HCT116 (cell line): ENCODE measurements at places on chromosomes 16 and 17.

DNA sequence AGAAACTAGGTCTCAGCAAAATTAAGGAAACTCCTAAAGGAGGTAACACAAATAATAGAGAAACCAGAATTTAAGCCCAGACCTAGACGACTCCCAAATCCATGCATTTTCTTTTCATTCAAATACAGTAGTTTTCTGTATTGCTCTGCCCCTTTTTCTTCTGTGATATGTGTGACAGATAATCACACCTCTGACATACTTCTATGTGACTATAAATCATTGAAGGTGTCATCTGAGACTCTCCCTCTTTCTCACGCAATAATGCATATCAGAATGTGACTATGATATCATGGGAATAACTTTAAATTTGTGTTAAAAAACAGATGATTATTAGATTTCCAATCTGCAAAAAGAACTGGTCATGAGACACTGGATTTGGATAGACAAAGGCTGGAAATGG, 143.0 kb upstream of the ELAC2 start:
- no peak for DNase-seq

DNA sequence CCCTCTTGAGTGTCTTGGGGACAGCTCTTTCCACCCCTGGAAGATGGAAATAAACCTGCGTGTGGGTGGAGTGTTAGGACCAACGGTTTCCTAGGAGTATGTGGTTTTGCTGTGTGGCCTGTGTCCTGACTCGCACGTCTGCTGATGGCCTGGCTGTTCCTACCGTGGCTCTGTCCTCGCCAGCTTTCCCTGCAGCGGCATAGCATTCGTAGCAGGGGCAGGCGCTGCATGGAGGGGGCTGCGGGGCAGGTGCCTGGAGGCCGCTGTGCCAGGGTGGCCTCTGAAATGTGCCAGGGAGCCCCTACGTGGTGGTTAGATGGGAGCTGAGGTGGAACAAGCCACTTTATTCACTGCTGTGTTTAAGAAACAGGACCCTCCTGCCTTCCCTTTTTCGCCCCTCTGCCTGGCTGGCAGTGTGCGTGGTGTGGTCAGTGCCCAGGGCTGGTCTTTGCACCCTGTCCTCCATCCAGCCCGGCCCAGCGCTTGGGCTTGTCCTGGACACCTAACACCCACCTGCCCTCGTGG, 10.6 kb downstream of the SLC16A3 start:
- DNase-seq: no peak

DNA sequence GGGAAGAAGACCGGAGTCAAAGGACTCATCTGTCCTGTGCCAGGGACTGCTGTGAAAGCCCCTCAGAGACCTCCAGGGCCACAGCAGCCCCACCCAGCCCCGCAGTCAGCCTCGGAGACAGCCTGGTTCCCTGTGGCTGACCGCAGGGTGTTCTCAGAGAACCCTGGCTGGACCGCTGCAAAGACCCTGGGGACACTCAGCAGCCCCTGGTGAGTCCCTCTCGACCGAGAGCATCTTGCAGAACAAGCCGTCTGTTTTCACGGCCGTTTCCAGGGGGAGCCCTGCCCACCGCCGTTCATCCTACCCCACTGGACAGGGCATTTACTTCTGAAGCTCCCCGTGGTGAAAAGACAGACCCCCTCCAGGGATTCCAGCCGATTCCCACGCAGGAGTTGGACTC, 10.3 kb downstream of the UBALD1 start:
- DNase-seq: no peak

DNA sequence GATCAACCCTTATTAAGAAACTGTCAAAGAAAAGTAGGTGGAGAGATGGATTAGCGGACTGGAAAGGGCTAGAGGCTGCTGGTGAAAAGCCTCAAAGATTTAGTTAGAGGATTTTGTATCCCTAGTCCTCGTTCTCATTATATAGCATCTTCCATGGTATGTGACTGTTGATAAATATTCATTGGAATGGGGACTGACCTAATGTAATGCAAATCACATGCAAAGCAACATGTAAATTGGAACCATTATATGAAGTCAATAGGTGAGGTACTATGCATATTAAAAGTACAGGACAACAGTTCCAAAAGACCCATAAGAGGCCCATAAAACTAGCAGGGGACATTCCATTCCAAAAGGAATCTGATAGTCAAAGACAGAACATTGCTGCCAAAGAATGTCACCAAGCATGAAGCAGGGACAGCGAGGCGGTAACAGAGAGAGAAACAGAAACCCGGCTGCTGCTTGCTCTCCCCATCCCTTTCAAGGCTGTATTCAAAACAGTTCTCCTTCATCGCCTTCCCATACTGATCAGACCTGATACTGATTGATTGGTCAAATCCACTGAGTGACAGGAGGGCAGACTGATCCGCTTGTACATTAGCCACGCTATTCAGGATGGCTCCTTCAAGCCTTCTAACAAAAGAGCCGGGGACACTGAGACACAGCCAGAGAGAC, 44.5 kb downstream of the SOX9 start:
- DNase-seq: no peak

- no peak for DNase-seq
These were observed 38.7 kb downstream of the PKD1 start for GRCh38 chr16:2096853-2097595.

DNA sequence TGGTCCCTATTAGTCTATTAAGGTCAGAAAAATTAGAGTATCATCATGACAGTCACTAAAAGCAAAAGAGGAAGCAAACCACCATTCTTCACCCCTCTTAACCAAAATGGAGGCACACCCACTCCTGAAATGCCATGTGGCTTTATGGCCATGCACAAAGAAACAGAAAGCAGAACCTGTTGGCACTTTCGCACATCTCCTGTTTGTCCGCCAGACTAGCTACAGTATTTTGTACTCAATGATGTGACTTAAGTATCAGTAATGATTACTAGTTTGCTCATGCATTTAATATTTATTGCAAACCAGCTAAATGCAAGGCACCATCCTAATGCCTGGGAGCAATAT, 70.2 kb upstream of the GNAO1 start:
- no peak for DNase-seq

- DNase-seq: no peak
These were observed 58.2 kb downstream of the MAF start for GRCh38 chr16:79542237-79542774.

- no peak for DNase-seq
These were observed 59.7 kb upstream of the DHX40 start for GRCh38 chr17:59505610-59506276.

- no peak for DNase-seq
These were observed 30.9 kb downstream of the TMEM204 start for GRCh38 chr16:1564325-1564724.

GRCh38 chr17:79789943-79790804, 6.7 kb downstream of the CBX8 start:
- DNase-seq: no peak

GRCh38 chr17:27573971-27574525, 56.9 kb upstream of the LGALS9 start:
- DNase-seq: no peak

GRCh38 chr17:68498479-68499326, 13.5 kb upstream of the PRKAR1A start:
- DNase-seq: no peak

DNA sequence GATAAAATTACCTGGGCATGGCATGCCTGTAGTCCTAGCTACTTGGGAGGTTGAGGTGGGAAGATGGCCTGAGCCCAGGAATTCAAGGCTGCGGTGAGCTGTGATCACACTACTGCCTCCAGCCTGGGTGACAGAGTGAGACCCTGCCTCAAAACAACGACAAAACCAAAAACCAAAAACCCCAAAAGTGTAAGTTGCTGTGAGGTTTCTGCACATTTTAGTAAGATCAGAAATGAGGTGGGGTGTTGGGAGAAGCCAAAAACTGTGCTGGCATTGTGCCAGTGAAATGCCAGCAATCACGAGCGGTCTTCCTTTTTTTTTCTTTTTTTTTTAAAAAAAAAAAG, 114.6 kb downstream of the PITPNC1 start:
- no peak for DNase-seq

DNA sequence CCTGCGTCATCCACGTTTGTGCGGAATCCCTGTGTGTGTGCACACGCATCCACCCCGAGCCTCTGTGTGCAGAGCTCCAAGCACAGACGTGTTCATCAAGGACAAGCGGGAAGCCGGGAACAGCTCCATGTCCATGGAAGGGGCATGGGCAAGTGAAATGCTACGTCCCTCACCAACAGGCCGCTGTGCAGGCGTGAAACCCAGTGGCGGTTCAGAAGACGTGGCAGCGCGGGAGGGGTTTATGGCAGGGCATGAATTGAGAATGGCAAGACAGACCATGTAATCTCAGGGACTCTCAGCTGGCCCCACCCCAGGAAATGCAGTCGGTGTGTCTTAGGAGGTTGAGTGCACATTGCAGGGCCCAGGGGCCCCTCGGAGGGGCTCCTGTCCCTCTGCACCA, 52.7 kb downstream of the TBC1D16 start:
- DNase-seq: no peak

- DNase-seq: no peak
These were observed 18.9 kb upstream of the RAP1GAP2 start for GRCh38 chr17:2777242-2777867.

GRCh38 chr16:78005881-78006280, 16.5 kb upstream of the CLEC3A start:
- DNase-seq: peak; percentile 16

- DNase-seq: no peak
These were observed 69.0 kb upstream of the BCAR1 start for GRCh38 chr16:75320435-75320834.

DNA sequence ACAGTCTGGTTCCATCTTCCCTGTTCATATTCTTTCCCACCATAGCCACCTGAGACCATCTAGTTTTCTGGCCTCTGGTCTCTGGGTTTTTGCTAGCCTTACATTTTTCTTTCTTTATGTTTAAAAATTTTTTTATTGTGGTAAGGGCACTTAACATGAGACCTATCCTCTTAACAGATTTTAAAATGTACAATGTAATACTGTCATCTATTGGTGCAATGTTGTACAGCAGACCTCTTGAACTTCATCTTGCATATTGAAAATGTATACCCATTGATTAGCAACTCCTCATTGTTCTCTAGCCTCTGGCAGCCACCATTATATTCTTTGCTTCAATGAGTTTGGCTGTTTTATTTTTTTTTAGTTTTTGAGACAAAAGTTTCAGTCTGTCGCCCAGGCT, 39.2 kb downstream of the ITGAM start:
- DNase-seq: no peak

DNA sequence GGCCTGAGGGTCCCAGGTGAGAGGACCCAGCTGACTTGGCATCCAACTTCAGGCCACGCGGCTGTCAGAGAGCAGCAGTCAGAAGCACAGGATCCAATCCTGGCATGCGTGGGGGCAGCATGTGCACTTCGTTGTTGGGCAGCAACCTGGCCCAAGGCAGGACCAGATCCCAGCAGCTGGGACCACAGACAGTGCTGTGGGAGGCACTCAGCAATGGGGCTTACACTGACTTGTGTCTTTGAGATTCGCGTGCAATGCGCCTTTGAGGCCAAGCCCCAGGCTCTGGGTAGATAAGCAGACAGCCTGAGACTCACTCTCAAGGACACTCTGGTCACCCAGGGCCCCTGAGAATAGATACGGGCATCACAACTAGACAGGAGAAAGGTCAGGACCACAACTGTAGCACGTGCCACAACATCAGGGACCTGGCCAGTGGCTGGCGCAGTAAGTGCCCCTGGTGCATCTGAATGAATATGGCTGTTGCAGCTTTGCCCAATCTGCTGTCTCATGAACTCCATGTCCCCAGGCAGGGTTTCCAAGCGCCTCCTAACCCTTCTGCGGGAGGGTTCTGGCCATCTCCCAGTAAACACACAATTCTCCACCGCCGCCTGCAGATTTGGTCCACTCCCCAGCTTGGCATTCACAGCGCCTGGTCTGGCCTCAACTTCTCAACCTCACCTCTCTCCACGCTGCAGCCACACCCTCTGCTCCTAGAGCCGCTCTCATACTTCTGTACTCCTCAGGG, 3.2 kb downstream of the PAM16 start:
- no peak for DNase-seq

DNA sequence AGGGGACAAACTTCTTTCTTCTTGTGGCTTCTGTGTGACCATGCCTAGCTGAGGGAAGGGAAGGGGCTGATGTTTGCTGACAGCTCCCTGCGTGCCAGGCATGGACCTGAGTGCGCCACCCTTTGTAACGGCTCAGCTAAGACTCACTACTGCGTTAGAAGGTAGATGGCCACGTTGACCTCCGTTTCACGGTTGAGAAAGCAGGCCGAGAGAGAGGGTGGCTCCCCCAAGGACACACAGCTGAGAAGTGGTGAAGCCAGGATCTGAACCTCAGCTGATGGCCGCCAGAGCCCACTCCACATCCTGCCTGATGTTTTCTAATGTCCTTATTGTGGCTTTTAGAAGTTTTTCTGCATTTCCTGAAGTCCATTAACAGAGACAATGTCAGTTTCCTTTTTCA, 45.1 kb downstream of the RGS9 start:
- no peak for DNase-seq

GRCh38 chr17:65346166-65346565, 209.0 kb downstream of the RGS9 start:
- DNase-seq: no peak

- DNase-seq: no peak
These were observed 37.8 kb downstream of the ITGAE start for GRCh38 chr17:3762922-3763776.

DNA sequence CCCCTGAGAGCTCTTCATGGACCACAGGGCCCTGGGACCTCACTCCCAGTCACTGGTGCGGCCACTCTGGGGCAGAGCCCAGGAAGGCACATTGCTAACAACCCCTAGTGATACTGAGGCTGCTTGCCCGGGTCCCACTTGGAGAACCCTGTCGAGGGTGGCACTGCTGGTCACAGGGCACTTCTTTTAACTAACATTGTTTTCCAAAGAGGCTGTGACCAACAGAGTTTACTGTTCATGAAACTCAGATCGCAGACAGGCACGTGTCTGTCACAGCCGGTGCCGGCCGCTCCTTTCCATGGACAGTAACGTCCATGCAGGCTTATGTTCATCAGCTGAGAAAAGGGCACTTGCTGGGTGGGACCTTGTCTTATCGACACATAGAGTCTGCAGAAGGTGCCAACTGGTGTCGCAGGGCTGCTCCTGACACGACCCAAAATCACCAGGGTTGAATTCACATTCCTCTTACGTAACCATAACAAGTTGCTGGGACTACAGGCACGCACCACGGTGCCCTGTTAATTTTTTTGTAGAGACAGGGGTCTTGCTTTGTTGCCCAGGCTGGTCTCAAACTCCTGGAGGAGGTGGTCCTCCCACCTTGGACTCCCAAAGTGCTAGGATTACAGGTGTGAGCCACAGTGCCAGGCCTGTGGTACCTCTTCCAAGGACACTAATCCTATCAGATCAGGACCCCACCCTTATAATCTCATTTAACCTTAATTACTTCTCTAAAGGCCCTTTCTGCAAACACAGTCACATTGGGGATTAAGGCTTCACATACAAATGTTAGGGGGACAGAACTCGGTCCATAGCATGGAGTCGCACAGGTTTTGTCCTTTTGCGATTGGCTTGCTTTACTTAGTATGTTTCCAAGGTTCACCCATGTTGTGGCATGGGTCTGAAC, 1.2 kb upstream of the ZC3H18 start:
- DNase-seq: no peak
